ENCODE measurements at places on chromosomes 7 and 10.

- no peak for DNase-seq
Observed at GRCh38 chr7:157565201-157565626, 228.4 kb downstream of the DNAJB6 start.

GRCh38 chr10:52400562-52400961 is 86.5 kb downstream of the DKK1 start:
- DNase-seq = no peak

- no peak for DNase-seq
Observed at GRCh38 chr7:111735661-111736551, 173.6 kb upstream of the IMMP2L start.

GRCh38 chr10:78952030-78952429 is 116.7 kb upstream of the ZMIZ1 start:
- no peak for DNase-seq

DNA sequence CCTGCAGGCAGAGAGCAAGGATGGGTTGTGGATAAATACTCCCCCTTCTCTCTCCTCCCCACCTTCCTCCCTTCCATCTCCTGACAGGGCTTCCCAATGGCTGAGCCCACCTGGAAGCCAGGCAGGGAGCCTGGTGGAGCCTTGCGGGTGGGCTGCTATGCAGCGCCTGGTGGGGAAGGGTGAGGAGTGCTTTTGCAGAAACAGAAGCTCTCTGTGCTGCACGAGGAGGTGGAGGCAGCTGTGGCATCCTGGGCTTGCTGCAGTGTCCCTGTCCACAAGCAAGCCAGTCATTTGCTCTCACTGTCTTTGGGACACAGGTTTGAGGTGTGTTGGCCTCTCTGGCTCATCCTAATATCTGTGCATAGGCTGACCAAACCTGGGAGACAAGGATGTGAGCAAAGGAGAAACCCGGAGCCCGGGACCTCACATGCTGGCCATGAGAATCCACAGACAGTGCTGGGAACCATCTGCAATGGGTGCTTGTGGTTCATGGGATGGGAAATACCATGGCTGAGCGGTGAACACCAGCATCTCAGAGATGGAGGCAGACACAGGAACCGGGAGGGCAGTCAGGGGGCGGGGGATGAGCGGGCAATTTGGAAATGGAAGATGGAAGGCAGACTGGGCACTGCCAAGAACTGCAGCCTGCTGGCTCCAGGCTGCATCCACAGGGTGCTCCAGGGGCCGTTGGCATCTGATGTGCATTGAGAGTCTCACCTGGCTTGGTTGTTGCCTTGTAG is 364.2 kb downstream of the GLRX3 start:
- DNase-seq = no peak
